CD8-positive, alpha-beta memory T cell (primary cell): ENCODE measurements at places on chromosomes 5 and 9. TPM values are rescaled to one million over a fixed set of nuclear protein-coding genes. Genes with fewer than 3 reads are reported as not detected.

FGF10 gene
- not detected for total RNA-seq

DNA sequence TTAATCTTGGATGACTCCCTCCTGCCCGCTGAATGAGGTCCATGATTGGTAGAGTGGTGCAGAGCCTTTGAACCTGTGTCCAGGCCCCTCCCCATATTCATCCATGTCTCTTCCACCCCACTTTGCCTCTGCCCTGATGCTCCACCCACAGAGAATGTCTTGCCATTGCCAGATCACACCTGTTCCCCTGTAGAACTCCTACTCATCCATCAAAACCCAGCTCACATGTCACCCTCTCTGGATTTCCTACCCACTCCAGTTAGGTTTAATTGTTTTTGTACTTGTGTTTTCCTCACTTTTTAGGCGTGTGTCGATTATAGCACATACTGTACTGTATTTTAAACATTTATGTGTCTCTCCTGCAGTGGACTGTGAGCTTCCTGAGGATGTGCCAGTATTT is 107.0 kb upstream of the CTSL start:
- no peak for DNase-seq

GRCh38 chr9:99411068-99411467 is 189.0 kb downstream of the SEC61B start:
- DNase-seq = no peak

DNA sequence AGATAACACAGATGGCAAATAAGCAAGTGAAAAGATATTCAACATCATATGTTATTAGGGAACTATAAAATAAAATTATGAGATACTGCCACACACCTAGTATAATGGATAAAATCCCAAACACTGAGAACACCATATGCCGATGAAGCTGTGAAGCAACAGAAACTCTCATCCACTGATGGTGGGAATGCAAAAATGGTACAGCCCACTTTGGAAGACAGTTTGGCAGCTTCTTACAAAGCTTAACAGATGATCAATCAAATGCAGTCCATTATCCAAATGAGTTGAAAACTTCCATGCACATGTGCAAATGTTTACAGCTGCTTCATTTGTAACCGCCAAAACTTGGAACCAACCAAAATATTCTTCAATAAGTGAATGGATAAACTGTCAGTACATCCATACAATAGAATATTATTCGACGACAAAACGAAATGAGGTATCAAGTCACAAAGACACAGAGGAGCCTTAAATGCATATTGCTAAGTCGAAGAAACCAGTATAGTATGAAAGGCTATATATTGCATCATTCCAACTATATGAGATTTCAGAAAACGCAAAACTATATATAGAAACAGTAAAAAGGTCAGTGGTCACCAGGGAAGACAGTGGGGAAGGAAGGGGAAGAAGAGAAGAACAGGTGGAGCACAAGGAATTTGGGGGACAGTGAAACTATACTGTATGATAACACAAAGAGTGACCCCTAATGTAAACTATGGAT is 14.9 kb downstream of the PFDN1 start:
- DNase-seq = no peak

LRRC19 gene
- not detected for total RNA-seq

- DNase-seq = no peak
Observed at GRCh38 chr9:87010626-87011025, 63.3 kb upstream of the GAS1 start.

MCIDAS gene
- not detected for total RNA-seq

DNA sequence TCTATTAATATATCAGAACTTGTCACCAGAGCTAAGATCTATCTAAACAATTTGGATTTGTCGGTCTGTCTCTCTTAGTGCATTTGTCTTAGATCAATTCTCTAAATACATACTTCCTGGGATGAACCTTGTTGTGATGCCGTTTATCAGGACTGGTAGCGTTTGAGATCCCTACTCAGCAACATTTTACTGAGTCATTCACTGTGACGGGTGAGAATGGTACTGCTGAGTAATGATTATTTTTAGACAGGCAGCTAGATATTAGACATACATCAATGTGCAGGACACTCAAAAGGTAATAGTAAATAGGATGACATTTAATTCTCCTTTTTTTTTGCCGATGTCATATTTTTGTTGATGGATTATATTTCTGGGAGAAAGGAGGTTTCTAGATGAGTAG is 209.0 kb downstream of the CSNK1G3 start:
- no peak for DNase-seq

GGTA1 gene
- total RNA-seq = not detected

ANKRD34B gene
- total RNA-seq = not detected

GRCh38 chr9:110309681-110310080 is 28.0 kb downstream of the TXNDC8 start:
- no peak for DNase-seq

CNTFR gene
- not detected for total RNA-seq

DNA sequence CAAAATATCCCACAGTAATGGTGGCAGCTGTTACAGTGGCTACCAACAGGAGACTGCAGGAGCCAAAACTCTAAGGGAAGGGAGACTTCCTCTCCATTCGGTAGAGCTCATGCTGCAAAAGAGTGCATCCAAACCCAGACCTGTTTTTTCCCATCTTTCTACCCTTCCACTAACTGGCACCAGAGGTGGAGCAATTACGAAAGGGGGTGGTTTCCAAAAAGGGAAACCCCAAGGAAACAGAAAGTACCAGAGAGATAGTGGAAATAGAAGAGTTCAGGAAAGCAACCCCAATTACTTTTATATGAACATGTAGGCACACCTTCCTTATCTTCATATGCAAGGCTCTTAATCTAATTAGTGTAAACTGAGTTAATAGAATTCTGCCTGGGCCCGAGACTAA is 7.3 kb upstream of the WDR41 start:
- DNase-seq = no peak

CYLC2 gene
- total RNA-seq = not detected

IRX1 gene
- not detected for total RNA-seq

DNA sequence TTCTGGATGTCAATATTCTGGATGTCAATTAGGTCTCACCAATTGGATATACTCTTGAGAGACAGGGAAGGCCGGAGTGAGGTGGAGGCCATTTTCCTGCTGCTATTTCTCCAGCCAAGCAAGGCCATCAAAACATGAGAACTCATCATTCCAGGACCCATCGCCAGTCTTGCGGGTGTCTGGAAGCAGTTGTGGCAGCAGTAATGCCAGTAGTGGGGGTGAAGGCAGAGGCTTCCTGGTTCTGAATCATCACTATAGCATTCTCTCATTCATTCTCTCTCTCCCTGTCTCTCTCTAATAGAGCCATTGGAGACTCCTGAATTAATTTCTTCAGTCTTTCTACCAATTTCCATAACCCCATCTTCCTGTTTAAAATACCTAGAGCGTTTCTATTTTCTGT is 71.8 kb downstream of the EGFLAM start:
- DNase-seq = no peak

DNA sequence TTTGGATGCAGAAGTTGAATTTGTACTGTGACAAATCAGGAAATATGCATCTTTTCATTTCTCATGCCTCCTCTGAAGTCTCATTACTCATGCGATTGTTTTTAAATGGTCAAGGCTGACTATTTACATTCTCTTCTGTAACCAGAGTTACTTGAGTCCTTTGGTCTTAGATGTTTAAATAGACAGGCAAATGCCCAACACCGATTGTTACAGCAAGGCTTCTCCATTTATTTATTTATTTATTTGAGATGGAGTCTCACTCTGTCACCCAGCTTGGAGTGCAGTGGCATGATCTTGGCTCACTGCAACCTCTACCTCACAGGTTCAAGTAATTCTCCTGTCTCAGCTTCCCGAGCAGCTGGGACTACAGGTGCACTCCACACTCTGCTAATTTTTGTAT is 72.7 kb upstream of the SLC28A3 start:
- DNase-seq = no peak

- no peak for DNase-seq
Observed at GRCh38 chr9:18806232-18807080, 226.6 kb downstream of the SAXO1 start.

DNA sequence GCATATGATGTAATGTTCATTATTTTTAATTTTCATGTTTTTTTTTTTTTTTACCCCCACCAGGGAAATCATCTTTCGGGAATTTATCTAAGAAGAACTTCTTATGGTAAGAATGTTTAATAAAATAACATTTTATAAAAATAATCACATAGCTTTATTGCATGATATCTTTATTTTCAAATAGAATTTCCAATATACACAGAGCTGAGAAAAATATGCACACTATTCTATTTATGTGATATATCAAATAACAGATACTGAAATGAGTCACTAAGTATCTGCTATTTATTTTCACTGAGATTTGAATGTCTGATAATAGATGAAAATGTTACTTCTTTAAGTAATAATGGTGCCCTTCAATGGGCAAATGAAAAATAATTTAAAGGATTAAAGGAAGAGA is 1217.3 kb downstream of the MAT2B start:
- DNase-seq = no peak

FAM174A gene
- total RNA-seq = 8.9 TPM

DNA sequence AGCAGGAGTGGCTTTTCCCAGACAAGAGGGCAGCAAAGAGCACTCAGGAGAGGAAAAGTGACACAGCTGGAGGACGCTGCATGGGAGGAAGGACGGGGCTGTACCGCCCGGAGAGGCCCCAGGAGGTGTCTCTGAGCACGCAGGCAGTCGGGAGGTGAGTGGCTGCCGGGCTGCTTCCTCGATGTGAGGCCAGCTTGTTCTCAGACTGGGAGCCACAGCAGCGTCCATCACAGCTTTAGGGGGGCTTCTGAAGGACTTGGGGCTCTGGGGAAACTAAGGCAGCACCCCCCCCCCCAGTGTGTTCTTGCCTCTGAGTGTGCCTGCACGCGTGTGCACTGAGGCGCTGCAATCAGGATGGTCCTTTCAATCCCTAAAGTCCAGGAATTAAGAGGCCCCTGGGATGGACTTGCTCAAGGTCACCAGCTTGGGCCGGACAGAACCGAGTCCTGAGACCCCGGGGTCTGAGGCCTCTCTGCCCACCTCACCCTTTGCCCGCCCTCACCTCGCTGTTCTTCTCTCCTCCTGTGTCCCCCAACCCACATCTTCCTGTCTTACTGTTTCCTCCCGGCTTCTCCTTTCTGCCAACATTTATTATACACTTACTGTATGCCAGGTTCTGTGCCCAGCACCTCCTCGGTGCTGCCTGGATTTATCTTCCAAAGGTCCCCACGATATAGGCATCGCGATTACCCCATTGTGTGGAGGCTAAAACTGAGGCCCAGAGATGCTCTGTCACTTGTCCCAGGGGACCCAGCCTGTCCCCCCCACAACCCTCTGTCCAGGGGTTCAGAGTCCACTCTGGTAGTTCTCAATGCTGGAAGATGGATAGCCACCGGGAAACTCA is 32.9 kb downstream of the FAM163B start:
- DNase-seq = no peak

PKD2L2 gene
- total RNA-seq = not detected

DNA sequence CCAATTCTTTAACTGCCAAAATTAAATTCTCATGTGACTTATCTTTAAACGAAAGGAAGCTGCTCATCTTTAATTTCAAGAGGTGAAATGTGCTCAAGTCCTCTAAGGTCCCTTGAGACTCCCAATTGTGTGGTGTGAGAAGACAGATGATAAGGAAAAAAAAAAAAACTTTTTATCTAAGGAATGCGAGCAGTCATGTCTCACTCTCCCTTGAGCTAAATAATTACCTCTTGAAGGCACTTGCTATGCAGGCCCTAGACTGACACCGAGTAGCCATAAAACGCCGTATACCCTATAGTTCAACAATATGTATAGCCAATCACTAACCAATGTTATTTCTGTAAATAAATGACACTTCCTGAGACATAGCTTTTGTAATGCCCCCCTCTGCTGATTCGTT is 1.5 kb upstream of the DTWD2 start:
- DNase-seq = no peak

HTR1A gene
- total RNA-seq = not detected

DNA sequence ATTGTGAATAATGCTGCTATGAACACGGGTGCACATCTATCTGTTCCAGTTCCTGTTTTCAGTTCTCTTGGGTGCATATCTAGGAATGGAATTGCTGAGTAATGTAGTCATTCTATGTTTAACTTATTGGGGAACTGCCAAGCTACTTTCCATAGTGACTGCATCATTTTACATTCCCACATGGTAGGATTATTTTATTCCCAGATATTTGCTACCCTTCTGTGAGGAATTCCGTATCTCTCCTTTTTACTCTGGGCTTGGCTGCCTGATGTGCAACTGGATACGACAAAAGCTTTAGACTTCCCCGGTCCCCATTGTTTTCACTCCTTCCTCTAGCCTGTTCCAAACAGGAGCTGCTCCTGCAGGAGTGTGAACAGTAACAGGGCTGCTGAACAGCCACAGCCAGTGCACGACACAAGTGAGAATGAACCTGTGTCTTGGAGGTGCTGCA is 7.2 kb downstream of the TAS2R1 start:
- DNase-seq = no peak

DNA sequence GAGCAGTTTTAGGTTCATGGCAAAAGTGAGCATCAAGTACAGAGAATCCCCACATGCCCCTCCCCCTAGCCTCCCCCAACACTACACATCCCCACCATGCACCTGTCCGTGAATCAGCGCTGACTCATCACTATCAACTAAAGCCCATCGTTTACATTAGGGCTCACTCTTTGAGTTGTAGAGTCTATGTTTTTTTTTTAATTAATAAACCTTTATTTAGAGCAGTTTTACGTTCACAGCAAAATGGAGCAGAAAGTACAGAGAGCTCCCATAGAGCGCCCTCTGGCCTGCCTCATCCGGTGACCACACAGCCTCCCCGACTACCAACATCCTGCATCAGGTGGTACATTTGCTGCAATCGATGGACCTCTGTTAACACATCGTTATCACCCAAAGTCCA is 47.9 kb upstream of the UNC5A start:
- DNase-seq = no peak

DNAH5 gene
- total RNA-seq = not detected

- no peak for DNase-seq
Observed at GRCh38 chr5:174675110-174675509, 49.3 kb upstream of the MSX2 start.

DNA sequence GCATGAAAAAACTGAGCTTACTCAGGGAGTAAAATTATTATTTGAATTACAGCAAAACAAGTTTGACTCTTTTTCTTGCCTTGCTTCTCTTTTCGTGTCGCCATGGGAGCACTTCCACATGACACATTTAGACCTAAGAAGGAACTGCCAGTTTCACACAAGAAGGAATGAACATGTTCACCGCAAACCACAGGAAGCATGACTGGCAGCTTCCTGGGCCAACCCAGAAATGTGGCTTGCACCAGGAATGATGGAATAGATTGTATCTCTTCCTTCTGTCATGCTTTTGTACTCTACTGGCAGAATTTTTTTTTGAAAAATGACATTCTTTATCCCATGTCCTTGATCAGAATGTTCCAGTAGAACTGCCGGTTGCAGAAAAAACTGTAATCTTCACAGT is 32.9 kb upstream of the MAN2A1 start:
- peak; percentile 46 for DNase-seq

DNA sequence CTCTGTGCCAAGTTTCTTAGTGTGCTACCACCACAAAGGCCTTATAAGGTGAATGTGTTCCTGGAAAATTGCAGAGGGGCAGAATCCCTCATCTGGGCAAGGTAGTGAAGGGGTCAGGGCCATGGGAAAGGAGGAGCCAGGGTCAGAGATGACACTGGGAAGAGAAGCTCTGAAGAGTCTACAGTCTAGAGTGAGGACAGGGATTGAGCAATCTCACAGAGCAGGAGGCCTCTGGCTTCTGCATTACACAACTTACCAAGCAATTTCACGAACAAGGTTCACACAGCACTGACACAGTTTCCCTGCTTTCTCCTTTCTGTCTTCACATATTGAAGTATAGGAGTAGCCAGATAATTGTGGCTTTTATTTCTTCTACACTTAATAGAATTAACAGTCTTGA is 24.5 kb upstream of the IDNK start:
- no peak for DNase-seq
